ENCODE measurements at places on chromosomes 7 and 10.

DNA sequence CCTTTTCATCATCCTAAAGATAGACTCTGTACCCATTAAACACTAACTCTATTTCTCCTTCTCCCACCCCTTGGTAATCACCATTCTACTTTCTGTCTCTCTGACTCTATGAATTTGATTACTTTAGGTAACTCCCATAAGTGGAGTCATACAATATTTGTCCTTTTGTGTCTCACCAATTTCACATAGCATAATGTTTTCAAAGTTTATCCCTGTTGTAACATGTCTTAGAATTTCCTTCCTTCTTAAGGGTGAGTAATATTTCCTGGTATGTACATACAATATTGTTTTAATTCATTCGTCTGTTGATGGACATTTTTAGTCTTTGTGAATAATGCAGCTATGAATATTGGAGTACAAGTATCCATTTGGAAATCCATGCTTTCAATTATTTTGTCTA lies 50.9 kb upstream of the CDCA7L start:
- DNase-seq = no peak

DNA sequence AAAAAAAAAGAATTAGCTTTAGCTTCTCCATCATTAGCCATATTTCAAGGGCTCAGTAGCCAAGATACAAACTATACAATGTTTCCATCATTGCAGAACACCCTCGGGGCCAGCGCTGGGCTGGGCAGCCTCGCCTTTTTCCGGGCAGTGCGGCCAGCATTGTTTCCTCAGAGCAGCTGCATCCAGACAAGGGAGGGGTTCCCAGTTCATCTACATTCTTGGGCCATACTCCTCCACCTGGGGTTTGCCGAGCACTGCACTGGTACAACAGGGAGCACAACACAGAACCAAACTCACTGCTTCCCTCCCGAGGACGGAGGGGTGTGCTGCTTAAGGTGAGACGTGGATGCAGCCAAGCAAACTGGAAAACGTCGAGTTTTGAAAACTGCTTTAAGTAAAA lies 2.4 kb upstream of the PKD1L1 start:
- no peak for DNase-seq

- no peak for DNase-seq
These were observed 111.4 kb upstream of the AGK start for GRCh38 chr7:141439776-141440175.

DNA sequence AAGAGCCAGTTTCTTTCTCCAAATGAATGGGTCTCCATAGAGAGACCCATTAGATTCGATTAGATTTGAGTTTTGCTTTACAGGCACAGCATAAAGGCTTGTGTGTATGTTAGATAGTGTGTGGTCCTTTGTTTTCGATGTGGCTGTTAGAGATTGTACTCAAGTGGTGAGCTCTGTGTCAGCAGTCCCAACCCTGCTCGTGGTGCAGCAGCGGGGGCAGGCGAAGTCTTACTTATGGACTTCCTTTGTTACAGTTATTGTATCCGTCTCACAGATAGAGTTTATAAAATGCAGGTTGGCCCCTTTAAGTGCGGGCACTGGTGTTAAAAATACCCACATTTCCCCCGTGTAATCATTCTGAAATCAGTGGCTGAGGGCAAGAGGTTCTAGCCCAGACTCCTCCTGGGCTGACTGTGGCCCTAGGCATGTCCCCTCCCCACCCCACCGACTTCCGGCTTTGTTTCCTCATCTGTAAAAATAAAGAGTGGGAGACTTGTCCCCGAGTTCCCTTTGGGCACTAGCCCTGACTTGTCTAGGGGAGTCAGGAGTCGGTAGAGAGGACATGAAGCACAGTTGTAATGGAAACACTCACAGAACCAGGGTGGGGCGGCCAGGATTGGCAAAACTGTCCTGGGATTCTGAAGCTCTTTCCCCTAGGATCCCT lies 28.6 kb downstream of the MTURN start:
- DNase-seq = no peak

GRCh38 chr10:51691135-51691534 lies 8.3 kb downstream of the CSTF2T start:
- no peak for DNase-seq

DNA sequence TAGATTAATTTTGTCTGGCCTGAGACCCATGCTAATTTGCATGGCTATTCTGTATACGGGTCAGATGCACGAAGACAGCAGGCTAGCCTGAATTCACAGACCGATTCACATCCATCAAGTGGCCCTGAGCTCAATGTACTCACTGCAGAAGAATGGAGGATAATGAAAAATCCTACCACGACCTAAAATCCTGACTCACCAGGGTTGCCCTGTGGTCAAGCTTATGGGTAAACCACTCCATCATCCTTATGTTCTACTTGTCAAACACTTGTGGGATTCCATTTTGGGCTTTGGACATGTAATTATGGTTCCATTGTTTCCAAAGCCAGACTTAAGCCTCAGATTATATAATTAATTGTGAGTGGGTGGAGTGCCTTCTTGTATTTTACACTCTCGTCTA lies 110.4 kb upstream of the ZNF438 start:
- DNase-seq = no peak

- no peak for DNase-seq
These were observed 123.0 kb upstream of the TNS3 start for GRCh38 chr7:47704936-47705335.

GRCh38 chr10:116809483-116810119 lies 39.7 kb upstream of the ENO4 start:
- no peak for DNase-seq

DNA sequence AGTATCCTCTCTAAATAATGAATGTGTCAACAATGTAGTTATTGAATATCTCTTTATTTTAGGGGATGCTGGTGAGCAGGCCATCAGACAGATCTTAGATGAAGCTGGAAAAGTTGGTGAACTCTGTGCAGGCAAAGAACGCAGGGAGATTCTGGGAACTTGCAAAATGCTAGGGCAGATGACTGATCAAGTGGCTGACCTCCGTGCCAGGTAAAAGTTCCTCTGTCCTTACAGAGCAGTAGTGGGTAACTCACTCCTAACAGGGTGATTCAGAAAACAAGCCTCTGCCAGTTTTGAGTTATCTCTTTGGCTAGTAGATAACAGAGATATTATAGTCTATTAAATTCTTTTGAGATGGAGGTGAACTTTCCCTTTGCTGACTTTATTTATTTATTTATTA lies 67.3 kb downstream of the AP3M1 start:
- no peak for DNase-seq

DNA sequence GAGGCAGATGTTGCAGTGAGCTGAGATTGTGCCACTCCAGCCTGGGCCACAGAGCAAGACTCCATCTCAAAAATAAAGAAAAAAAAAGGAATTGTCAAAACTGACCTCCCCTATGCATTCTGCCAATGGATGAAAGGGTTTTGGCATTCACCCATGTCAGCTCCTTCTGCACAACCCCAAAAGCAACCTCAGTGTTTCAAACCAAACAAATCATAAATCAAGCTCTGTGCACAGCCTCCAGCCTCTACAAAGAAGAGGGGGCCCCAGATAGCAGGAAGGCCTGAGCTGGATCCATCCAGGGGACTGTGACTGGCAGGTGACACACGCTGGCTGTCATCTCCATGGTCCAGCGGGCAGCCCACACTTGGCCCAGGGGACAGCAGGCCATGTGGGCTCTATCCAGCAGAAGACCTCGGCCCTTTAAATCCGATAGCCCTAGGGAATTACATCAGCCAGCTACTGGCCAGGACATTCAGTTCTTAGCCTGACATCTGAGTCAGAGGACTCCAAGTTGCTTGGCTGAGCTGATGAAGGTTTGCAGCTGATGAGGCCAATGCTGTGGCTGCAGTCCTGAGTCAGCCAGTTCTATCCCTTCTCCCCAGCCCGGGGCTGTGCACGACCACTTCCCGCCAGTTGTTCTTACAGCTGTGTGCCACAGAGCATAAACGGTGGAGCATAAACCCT lies 52.0 kb upstream of the FIGNL1 start:
- DNase-seq = no peak

- no peak for DNase-seq
These were observed 143.2 kb upstream of the COBL start for GRCh38 chr7:51459809-51460208.

DNA sequence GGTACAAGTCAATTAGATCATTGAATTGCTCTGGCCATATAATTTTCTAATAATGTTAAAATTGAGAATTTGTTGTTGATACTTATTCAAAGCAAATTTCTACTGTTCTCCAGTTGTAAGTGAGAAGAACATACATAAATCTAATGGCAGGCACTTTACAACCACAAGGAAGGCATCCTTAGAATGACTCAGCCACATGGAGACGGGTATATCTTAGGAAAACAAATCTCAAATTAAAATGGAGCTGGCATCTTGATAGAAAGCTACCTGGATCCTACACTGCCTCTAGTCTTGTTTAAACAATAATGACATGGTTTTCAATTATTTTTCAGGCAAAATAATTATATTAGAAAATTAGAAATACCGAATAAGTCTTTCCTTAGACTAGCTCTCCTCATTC lies 1183.7 kb upstream of the SORCS1 start:
- DNase-seq = no peak

- no peak for DNase-seq
These were observed 54.6 kb downstream of the AGMO start for GRCh38 chr7:15507171-15507570.
